ENCODE measurements at places on chromosomes 7 and 10.

- no peak for DNase-seq
Observed at GRCh38 chr7:155224116-155224811, 73.4 kb upstream of the INSIG1 start.

DNA sequence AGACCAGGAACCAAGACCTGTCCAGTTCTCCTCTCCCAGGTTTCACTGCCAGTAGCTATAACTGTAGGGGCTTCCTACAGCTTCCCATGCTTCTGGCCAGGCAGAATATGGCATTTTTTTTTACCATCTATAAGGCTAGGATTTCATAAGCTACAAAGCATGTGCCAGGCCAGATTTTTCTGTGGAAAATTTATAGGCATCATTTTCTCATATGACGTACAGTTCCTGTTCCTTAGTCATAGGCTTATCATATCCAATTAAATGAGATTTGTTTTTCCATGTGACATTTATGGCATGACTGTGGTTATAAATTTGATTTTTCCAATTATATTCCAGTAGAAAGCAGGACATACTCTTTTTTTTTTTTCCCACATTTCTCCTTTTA is 208.6 kb upstream of the NPY start:
- DNase-seq, result no peak

- no peak for DNase-seq
Observed at GRCh38 chr10:58435297-58435985, 50.2 kb downstream of the TFAM start.

GRCh38 chr10:116331815-116332214 is 7.6 kb downstream of the CCDC172 start:
- no peak for DNase-seq

DNA sequence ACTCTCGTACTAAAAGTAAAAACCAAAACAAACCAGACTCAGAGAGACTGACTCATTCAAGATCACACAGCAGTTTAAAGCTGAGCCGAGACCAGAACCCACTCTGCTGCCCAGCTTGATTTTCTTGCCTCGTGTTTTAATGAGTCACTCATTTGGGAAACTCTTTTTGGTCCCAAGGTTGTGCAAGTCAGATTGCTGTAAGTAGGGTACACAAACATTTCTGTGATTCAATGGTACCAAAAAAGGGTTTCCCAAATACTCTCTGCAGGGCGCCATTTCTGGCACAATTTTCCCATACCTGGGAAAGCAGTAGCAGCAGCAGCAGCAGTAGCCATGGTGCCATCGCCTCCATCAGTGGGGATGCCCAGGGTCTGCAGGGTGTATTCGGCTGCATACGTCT is 69.9 kb downstream of the ASAH2B start:
- DNase-seq, result no peak

- DNase-seq, result no peak
Observed at GRCh38 chr7:157438121-157439025, 101.6 kb downstream of the DNAJB6 start.

GRCh38 chr10:27494116-27494805 is 9.8 kb upstream of the RAB18 start:
- DNase-seq, result no peak

DNA sequence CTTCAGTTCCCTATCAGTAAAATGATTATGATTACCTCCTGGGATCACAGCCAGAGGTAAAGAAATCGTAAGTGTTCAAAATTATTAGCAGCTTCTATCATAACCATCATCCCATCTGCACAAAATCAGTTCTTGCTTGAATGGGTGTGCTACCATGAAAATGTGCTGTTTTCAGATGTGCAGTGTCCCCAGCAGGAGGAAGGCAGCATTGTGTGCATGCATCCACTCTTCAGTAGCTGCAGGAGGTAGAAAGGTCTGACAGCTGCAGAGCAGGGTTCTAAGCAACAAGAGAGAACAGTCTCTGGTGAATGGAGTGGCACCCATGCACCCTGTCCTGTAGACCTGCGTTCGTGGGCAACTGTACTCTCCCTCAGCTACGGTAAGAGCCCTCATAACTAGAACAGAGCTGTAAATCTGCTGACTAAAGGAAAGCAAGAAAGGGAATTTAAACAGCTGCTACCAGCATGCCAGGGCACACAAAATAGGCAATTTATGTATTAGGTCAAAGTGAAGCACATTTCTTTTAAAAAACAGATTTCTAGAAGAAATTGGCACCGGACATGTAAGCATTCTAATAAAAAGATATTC is 21.2 kb downstream of the VSTM2A start:
- DNase-seq, result no peak

GRCh38 chr10:78712147-78712546 is 356.6 kb upstream of the ZMIZ1 start:
- DNase-seq, result no peak

DNA sequence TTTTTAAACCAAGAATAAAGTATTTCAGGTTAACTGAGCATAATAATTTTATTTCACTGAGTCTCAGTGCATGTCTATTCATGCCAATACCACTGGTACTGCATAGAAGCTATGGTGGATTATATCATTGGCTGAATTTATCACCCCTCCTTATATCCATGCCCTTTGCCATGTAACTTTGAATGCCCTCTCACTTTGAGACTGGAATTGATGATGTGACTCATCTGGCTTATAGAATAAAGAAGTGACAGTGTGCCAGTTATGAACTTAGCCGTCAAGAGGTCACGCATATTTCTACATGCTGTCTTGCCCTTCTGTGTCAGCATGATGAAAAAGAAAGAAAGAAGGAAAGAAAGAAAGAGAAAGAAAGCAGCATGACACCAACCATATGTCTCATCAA is 20.7 kb upstream of the ABLIM1 start:
- no peak for DNase-seq

DNA sequence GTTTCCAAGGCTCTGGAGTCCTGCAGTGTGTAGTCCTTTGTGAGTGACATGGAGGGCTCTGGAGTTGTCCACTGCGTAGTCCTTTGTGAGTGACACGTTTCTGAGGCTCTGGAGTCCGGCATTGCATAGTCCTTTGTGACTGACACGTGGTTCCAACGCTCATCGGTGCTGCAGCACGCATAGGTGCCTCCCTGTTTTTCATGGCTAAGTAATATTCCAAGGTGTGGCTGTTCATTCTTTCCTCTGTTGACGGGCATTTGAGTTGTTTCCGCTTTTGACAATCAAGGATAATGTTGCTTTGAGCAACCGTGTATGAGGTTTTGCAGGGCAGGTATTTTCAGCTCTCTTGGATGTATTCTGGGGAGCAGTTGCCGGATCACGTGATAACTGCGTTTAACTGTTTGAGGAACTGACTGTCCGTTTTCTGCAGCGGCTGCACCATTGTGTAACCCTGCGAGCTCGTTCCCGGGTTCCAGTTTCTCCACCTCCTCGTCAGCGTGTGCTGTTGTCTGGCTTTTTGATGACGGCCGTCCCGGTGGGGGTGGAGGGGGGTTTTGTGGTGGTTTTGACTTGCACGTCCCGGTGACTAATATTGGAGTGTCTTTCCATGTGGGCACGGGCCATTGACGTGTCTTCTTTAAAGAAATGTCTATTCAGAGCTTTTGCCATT is 21.1 kb downstream of the FAM20C start:
- no peak for DNase-seq

GRCh38 chr10:109996225-109996624 is 11.6 kb upstream of the ADD3 start:
- DNase-seq, result no peak

GRCh38 chr10:15744217-15744865 is 24.6 kb upstream of the ITGA8 start:
- no peak for DNase-seq

- DNase-seq, result no peak
Observed at GRCh38 chr7:136020556-136020955, 43.4 kb upstream of the MTPN start.

DNA sequence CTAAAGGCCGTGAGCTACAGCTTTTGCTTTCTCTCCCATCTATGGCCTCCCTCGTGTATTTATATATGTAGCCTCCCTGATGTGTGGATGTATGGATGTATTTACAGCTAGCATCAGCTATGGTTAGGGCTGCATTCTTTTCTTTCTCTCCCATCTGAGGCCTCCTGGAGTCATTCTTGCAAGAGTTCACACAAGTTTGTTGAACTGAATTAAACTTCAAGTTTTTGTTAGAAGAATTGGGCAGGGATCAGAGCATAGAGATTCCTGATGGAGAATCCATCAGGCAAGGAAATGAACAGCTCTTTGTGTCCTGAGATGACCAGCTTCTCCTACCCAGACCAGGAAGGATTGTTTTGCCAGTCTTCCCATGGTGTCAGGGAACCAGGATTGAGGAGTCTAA is 60.3 kb downstream of the AHCYL2 start:
- DNase-seq, result no peak

GRCh38 chr10:110176141-110177030 is 31.0 kb upstream of the MXI1 start:
- no peak for DNase-seq

- DNase-seq, result no peak
Observed at GRCh38 chr10:128422190-128422589, 296.0 kb upstream of the MKI67 start.

DNA sequence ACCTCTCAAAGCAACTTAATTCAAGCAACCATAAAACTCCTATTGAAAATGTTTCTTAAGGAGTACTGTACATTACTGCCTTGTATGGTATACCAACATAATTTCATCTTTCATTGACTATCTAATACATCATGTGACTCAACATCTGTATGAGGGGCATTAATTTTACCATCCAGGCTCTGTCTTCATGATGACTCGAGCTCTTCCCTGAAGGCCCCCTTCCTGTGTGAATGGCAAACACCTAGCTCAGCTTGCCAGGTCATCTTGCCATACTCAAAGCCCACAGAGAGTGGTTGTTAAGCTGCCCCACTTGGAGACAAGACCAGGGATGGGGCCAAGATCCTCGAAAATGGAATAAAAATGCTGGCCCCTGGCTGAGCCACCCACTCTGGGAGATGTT is 82.4 kb downstream of the SGMS1 start:
- DNase-seq, result no peak

- no peak for DNase-seq
Observed at GRCh38 chr10:5738427-5738826, 53.8 kb downstream of the TASOR2 start.

- DNase-seq, result no peak
Observed at GRCh38 chr7:87831097-87831496, 45.1 kb downstream of the SLC25A40 start.

GRCh38 chr10:33245343-33245742 is 89.1 kb downstream of the NRP1 start:
- DNase-seq, result no peak

DNA sequence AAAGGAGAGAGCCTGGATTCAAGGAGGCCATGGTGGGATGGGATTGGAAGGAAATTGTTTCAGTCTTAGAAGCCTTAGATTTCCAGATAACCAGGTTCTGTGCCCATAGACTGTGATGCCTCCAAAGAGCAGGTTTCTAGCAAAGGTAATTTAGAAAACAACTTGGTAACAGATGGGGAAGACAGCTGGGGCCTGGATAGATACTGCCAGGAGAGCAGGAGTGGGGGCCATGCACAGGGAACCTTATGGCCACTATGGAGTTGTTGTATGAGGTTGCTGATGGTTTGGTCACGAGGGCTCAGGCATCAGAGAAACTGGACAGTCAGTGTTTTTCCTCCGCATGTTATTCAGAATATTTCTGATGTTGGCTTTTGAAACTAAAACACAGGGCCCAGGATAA is 901.9 kb downstream of the LRMDA start:
- DNase-seq, result peak; percentile 94
